ENCODE measurements at places on chromosomes 6 and 20. TPM values are rescaled to one million over a fixed set of nuclear protein-coding genes. Genes with fewer than 3 reads are reported as not detected.

DNA sequence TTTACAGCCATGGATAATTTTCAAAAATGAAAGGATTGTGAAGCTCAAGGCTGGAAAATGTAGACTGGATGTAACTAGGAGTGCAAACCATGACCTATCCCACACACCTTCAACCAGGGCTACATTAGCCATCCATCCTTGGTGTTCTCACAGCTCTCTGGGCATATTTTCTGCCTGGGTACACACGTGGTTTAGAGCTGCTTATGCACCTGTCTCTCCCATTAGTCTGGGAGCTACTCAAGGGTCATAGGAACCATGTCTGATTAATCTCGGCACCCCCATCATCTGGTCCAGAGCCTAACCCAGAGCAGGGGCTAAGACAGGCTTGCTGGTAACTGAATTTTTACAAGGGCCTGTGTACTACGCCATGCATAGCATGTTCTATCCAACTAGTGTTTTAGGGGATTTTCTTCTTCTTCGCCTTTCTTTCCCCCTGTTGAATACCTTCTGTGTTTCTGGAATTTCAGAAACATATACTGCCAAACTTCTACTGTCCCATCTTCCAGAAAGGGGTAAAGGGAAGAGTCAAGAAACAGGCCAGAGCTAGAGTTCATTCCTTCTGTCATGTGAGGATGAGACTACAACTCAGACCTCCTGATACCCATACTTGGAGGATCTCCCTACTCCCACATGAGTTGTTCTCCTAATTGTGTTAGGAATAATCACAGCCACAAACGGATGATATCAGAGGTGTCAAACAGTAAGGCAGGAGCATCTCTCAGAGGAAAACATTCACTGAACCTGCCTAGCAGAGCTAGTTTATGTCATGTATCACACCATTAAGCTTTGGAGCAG is 25.4 kb upstream of the FAM83C start:
- no peak overlapping the region for H3K27ac ChIP-seq
- H3K27me3 ChIP-seq: no peaks in the 10 kb centered on the region
- no peak overlapping the region for H3K4me3 ChIP-seq
- H3K36me3 ChIP-seq: peaks cover 16% of the 10 kb centered on the region
- peaks cover 37% of the 10 kb centered on the region for H3K4me1 ChIP-seq
- DNase-seq: no peak

GRCh38 chr20:4383961-4384360 is 337.7 kb upstream of the PRND start:
- no peak overlapping the region for H3K27ac ChIP-seq
- no peak overlapping the region for H3K4me3 ChIP-seq
- H3K36me3 ChIP-seq: no peaks in the 10 kb centered on the region
- peaks cover 28% of the 10 kb centered on the region for H3K27me3 ChIP-seq

Gene LRRC73
- total RNA-seq: 0.26 TPM

- peaks cover 10% of the 10 kb centered on the region for H3K4me1 ChIP-seq
- H3K36me3 ChIP-seq: no peaks in the 10 kb centered on the region
- H3K27ac ChIP-seq: no peak overlapping the region
- no peak overlapping the region for H3K4me3 ChIP-seq
Observed at GRCh38 chr20:12053353-12053752, 135.7 kb downstream of the BTBD3 start.

DNA sequence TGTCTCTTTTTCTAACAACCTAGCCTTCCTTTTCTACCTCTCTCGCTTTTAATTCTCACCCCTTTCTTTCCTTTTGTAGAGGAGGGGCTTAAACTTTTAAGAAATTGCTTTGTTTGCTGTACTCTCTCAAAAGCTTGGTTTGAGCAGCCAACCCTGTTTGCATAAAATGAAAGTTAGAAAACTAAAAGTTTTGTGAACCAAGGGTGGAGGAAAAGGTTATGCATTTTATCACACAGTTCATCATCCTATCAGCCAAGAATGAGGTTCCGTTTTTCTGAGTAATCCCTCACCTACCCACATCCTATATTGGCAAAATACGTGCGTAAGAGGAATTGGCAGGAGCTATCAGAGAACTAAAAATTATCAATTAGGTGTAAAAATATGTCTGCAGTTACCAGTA is 42.8 kb upstream of the LOC128125822 start:
- H3K27ac ChIP-seq: peak overlapping the region; percentile 97
- peaks cover 40% of the 10 kb centered on the region for H3K4me1 ChIP-seq
- DNase-seq: peak; percentile 39
- no peaks in the 10 kb centered on the region for H3K27me3 ChIP-seq
- peak overlapping the region; percentile 67 for H3K4me3 ChIP-seq

DNA sequence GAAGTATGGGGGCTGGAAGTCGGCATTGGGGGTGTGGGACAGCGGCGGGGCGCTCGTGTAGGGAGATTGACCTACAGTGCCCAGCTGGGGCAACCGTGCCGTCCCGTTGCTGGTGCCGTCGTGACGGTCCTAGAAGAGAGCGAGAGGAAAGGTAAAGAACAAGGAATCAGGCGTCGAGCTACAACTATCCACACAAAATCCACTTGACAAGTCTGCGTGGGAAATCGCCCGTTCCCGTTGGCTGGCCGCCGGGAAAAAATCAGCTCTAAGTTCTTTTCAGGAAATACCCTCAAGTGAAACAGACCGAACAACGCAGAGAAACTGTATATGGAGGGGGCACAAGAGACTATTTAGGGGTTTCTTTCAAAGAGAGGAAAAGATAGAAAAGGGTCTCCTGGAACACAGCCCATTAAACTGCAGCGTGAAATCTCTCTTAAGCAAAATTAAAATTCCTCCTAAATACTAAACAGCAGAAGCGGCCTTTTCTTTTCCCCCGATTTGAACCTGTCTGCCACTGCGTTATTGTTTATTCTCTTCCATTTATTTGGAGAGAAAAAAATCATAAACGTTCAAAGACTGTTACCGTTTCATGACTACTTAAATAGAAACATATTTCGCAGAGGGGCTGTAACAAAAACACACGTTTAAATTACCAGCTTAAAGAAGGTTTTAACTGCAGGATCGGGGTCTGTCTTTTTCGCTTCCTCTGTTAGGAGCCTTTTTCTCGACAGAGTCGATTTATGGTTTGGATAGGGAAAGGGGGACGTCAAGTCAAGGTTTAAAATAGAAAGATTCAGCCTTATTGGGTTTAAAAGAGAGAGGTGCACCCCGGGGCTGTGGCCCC is 4.4 kb downstream of the TFAP2A start:
- peak overlapping the region; percentile 55 for H3K27ac ChIP-seq
- H3K4me1 ChIP-seq: peaks cover 35% of the 10 kb centered on the region
- no peak for DNase-seq
- H3K4me3 ChIP-seq: peak overlapping the region; percentile 50
- peaks cover 89% of the 10 kb centered on the region for H3K27me3 ChIP-seq

Gene LEMD2
- total RNA-seq: 49.9 TPM

- no peak overlapping the region for H3K4me3 ChIP-seq
- H3K4me1 ChIP-seq: peaks cover 10% of the 10 kb centered on the region
- peaks cover 27% of the 10 kb centered on the region for H3K27me3 ChIP-seq
- no peak overlapping the region for H3K27ac ChIP-seq
Observed at GRCh38 chr6:52640170-52640569, 30.7 kb upstream of the TMEM14A start.

- no peaks in the 10 kb centered on the region for H3K36me3 ChIP-seq
- H3K27ac ChIP-seq: no peak overlapping the region
- H3K4me3 ChIP-seq: no peak overlapping the region
- DNase-seq: no peak
- no peaks in the 10 kb centered on the region for H3K27me3 ChIP-seq
- no peaks in the 10 kb centered on the region for H3K4me1 ChIP-seq
Observed at GRCh38 chr6:144123836-144124235, 26.5 kb upstream of the STX11 start.

DNA sequence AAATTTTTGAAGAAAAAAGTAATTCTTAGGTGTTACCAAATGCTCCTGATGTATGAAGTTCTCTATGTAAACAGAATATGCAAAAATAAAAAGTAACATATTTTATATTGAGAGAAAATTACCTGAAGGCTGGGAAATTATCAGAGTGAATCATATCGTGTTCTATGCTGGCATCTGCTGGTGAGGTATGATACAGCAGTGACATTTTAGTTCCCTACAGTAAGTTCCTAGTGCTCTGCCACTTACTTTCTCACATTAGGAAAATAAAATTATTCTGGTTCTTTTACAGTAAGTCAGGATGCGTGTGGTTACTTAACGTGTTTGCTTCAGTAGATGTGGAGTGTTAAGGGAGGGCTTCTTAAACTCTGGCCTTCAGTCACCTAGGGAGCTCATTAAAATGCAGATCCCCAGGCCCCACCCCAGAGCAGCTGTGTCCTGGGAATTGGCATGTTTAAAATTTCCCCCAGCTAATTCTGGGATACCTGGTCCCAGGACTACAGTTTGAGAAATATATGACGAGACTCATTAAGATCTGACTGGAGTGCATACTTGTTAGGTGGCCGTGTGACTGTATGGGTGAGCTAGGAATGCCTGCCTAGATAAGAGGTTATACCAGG is 3.2 kb downstream of the ACTR5 start:
- H3K36me3 ChIP-seq: peaks cover 28% of the 10 kb centered on the region
- H3K27ac ChIP-seq: no peak overlapping the region
- peak; percentile 54 for DNase-seq
- no peaks in the 10 kb centered on the region for H3K27me3 ChIP-seq
- no peak overlapping the region for H3K4me3 ChIP-seq

Gene CRYBG1
- 34.9 TPM for total RNA-seq

- H3K36me3 ChIP-seq: peaks cover 74% of the 10 kb centered on the region
- peaks cover 30% of the 10 kb centered on the region for H3K4me1 ChIP-seq
- H3K27me3 ChIP-seq: no peaks in the 10 kb centered on the region
- no peak for DNase-seq
Observed at GRCh38 chr6:130526466-130526865, 160.6 kb downstream of the TMEM200A start.
